ENCODE measurements at places on chromosomes 1 and 21.

DNA sequence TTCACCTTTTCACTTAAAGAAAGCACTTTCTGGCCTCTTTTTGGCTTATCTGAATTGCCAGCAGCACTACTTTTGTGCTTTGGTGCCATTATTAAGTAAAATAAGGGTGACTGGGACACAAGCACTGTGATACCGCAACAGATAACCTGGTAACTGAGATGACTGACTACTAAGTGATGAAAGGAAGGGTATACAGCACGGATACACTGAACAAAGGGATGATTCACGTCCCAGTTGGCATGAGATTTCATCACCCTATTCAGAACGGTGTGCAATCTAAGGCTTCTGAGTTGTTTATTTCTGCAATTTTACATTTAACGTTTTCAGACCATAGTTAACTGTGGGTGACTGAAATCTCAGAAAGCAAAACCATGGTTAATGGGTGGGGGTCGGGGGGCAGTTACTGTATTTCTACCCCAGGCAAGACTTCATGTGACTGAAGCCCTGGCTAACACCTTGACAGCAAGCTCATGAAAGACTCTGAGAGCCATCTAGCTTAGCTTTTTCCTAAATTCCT lies 102.8 kb downstream of the CLIC6 start:
- no peak for DNase-seq

- no peak for DNase-seq
These were observed 30.3 kb downstream of the PTPRC start for GRCh38 chr1:198669023-198669698.

- no peak for DNase-seq
These were observed 189.2 kb downstream of the CDC7 start for GRCh38 chr1:91689641-91690481.

DNA sequence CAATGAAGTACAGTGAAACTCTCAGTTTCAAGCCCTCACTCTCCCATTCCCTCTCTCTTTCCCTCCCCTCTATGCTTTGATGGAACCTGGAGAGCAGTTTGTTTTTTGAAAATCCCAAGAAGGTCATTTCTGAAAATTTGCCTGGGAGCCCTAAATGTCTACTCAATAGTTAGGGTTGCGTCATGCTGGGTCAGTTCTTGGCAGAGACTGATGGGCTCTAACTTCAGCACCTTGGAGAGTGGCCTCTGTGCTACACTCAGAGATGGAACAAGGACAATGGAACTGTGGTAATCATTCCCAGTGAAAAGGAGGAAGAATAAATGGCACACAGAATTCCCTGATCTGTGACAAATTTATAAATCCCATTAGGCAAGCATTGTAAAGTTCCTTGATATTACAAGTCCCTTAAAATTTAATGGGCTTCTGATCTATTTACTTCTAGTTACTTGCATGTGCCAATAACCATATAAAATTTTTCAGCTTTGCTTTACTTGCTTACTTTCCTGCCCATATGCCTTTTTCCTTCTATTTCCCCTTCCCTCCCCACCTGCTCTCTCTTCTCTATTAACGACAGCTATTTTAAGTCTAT lies 182.9 kb upstream of the KCND3 start:
- DNase-seq: no peak

DNA sequence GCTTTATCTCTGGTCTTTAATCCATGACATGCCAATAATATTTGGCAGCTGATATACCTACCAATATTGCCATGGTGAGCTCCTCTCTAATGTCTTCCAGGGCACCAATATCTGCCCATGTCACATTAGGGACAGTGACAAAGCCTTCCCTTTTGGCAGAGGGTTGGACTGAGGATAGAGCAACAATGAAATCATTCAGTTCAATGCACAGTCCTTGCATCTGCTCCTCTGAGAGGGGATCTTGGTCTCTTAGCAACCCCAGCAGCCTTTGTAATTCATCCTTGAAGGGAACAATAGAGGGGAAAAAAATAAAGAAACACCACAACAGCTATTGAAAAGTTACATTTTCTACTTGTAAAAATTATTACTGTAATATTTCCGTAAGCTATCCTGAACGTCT lies 42.3 kb downstream of the NVL start:
- peak; percentile 49 for DNase-seq

- DNase-seq: no peak
These were observed 10.1 kb downstream of the KRTAP22-2 start for GRCh38 chr21:30580132-30580531.

GRCh38 chr1:88878731-88879130 lies 12.6 kb downstream of the GTF2B start:
- no peak for DNase-seq

DNA sequence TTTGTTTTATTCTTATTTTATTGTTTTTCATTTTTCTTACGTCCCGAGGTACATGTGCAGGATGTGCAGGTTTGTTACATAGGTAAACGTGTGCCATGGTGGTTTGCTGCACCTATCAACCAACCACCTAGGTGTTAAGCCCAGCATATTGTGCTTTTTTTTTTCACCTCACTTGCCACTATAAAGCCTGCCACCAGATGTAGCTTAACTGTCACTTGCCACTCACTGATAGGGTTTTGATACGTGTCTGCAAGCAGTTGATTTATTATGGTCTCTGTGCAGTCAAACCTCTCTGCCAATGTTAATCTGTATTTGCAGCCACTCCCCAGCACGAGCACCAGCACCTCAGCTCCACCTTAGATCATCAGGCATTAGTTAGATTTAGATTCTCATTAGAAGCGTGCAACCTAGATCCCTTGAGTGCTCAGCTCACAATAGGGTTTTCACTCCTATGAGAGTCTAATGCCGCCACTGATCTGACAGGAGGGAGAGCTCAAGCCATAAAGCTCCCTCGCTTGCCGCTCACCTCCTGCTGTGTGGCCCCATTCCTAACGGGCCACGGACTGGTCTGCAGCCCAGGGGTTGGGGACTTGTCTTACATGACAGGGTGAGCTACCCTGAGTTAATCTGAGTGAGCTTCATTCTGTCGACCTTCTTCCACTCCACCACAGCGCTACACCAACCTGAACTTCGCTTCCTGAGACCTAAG lies 17.9 kb upstream of the ABCG1 start:
- DNase-seq: peak; percentile 13

DNA sequence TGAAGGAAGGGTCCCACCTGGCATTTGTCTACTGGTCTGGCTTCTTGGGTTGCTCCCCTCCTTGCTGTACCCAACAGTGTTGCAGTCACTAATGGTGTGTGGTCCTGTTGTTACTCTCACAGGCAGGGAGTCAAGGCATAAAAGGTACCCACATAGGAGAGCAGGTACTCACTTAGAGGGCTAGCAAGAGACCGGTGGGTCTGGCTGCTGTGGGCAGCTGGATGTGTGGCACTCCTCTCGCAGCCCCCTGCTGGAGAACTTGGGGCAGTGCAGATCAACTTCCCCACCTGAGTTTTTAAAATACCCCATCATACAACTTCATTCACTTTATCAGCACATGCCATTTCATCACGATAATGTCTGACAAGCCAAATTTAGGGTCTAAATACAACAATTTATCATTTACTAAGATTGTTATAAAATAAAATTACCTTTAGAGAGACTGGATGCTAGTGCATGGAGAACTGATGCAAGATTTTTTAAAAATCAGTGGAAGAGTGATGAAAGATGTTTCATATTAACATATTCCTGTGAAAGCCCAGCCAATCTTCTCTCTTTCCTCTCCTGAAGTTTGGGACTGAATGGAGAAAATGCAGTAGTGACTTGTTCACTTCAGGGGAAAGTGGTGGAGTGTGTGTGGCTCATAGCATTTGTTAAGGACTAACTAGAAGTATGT lies 42.8 kb downstream of the ACP6 start:
- peak; percentile 11 for DNase-seq

DNA sequence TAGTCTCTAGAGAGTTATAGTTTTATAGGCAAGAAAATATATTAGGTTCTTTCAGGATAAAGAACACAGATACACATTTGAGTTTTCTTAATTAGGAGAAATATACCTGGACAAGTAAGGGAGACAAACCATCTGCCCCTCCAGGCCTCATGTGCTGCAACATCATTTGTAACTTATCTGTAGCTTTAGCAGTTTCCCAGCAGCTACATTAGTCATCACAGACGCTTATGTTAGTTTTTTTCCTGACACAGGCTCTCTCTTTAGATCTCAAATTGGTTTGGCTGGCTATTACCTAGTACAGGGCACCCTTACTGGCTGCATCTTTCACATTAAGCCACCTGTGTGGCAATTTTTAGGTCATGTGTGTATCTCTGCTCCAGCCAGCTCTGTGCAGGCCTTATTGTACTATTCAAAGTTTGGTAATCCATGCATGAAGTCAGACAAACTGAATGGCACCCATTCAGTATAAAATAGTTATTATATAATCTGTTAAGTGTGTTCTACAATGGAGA lies 25.9 kb downstream of the GNPAT start:
- DNase-seq: no peak

DNA sequence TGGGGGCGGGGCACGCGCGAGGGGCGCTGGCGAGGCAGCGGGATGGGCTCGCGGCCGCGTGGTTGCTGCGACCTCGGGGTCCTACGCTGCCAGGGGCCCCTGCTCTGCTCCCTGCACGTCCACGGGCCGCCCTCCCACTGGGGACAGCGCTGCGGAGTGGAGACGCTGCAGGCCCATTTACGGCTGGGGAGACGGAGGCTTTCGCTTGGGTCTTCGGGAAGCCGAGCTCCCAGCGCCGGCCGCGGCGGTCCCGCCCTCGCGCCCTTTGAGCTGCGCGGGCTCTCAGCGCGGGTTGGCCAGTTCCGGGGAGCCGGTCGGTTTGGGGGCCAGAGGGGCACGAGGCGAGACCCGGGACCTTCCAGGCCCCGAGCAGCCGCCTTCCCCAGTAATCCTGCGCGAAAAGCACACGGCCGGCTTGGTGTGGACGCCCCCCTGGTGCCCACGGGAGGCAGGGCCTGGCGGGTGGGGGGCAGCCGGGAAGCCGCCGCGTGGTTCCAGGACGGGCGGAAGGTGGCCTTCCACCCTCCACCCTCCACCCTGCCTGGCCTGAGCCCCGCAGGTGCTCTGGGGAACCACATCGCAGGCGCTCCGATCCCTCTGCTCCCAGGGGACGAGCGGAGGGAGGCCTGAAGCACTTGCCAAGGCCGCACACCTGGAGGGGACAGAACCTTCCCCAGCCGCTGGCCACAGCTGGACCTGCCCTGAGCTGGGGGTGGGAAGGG lies 570 bp upstream of the PEX10 start:
- peak; percentile 54 for DNase-seq

- no peak for DNase-seq
These were observed 3.1 kb upstream of the KCNK2 start for GRCh38 chr1:215079456-215079855.

GRCh38 chr1:160540859-160541233 lies 17.8 kb upstream of the SLAMF6 start:
- DNase-seq: no peak

DNA sequence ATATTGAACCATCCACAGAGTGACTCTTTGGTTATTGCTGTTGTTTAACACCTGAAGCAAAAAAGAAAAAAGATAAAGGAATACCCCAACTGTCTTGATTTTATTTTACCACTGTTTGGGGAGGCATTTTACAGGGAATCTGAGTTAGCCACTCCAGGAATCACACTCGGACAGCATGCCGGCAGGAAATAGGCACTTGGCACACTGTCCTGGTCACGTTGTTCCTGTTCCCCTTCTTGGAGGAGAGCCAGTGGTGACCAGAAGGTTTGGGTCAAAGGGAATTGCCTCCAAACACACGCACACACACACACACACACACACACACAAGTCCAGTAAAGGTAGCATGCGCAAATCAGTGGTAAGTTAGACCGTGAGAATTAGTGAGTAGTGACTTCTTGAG lies 13.8 kb downstream of the RGS4 start:
- DNase-seq: no peak

DNA sequence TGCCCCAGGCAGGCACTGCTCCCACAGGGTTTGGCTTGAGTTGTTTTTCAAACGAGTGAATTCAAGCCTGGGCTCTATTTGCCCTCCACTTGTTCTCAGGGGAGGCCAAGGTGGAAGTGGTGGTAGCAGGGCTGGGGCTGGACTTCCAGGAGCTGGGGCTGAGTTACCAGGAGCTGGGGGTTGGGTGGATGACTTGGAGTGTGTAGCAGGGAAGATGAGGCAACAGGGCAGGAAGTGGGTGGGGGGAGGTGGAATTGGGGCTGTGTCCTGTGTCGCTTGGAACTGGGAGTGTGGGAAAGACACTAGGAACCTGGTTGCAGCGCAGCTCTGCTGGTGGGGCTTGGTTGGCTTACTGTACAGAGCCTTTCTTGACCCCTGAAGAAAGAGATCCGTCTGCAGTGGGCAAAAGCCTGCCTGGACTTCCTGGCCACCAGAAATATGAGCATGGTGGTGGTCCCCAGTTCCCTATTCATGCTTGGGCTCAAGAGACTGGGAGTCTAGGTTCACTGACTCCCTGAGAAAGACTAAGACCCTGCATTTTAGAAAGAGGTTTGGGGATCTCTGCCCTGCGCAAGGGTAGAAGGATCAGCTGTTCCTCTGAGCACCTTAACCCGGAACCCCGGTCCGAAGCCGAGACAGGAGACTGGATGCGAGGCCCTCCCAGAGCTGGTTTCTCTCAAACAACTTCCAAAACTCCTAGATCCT lies 3.1 kb downstream of the TFAP2E start:
- no peak for DNase-seq

DNA sequence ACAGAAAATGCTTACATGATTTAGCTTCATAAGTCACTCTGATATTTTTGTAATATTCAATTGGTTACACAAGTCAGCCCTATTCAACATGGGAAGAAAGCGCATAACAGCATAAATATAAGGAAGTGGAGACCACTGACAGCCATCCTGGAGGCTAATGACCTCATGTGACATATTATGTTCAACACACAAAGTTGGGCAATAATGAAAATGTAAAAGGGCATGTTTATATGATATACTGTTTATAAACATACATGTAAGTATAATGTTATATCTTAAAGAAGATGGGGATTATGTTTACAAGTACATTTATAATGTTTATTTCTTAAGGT lies 30.2 kb downstream of the EVI5 start:
- DNase-seq: no peak

DNA sequence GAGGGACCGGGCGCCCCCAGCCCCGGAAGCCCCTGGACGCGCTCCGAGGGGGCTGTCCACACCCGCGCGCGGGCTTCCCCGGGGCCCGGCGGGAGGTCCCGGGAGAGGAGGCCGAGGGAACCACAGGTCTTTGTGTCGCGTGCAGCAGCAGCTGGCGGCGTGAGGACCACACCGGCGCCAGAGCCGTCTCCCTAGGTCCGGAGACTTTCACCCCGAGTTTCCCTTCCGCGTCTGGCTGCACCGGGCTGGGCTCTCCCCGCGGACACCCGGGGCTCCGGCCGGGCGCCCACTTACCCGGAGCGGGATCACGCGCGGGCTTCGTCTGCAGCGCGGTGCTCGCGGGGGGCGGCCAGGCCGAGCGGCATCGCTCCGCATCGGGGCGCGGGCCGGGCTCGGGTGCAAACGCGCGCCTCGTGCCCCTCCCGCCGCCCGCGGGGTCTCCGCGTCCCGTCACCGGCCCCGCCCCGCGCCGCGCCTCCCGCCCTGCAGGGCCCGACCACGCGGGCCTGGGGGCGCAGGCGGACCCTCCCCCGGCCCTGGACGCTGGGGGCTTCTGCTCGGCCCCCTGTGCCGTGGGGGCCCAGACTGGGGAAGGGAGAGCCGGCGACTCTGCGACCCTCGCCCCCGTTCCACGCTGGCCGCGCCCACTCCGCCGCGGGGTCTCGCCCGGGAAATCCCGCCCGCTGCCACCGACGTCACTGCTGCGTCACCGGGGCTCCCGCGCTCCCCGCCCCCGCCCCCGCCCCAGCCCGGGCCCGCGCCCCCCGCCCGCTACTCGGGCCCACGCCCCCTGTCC lies at the start of gene GNG4:
TSS of gene GNG4 (minus strand) at position 417 of the 796 bp plus-strand sequence. CDS start 65,946 bp downstream, outside the sequence.
- DNase-seq: peak; percentile 80
